ENCODE measurements at places on chromosomes 4 and X.

DNA sequence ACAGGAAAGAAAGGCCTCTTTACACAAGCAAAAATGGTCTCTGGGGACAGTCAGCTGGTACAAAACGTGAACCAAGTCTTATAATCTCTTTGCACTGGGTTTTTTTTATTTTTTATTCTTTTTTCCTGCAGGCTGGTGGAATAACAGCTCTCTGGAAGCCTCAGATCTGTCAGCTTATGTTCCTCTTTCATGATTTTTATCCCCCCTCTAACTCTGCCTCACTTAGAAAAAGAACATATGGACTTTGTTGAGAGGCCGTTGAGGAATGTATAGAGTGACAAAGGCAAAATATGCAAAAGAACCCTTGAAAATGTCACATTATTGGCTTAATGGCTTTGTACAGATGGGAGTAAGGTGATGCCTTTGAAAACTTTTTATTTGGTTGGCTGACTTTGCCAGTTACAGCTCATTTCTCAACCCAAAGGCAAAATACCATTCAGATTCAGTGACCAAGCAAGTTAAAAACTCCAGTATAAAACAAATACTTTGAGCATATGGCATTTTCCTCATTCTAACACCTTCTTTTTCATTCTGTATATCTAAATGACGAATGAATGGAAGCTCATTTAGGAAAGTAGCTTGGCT, 111.1 kb downstream of the RNF150 start:
- no peak for DNase-seq

DNA sequence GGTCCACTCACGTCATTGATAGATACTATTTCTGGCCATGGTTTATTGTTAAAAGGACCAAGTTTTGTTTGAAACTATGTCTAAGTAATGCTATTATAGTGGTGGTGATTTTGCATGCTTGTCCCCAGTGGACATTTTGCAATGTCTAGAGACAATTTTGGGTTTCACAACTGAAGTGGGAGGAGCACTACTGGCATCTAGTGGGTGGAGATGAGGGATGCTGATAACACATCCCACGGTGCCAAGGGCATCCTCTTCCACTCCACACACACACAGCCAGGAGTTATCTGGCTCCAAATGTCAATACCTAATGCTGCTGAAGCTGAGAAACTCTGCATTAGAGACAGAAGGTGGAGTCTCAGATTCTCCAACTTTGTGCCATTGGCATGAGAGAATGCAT, 131.2 kb downstream of the FRMPD4 start:
- no peak for DNase-seq

GRCh38 chr4:183335369-183335940, 13.2 kb upstream of the CLDN24 start:
- no peak for DNase-seq

DNA sequence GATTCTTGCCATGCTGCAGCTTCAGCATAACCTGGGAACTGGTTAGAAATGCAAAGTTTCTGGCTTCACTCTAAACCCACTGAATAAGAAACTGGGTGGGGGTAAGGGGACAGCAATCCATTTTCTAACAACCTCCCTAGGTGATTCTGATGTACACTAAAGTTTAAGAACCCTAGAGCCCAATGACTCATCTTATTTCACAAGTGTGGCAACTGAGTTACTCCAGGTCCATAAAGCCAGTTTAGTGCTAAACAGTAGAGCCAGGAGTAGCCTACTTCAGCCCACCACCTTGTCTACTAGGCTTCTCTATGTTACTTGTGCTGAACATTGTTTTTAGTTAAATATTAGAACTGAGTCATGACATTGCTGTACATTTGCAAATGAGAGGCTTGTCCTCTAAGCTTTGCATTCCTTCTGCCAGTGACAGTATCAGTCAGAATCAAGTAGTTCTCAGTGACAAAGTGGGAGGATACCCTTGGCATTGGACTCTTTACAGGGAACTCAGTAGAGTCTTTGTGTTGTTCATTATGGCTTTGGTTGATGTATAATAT, 518.0 kb downstream of the RPA4 start:
- DNase-seq = no peak

GRCh38 chrX:15911734-15912550, 57.3 kb upstream of the AP1S2 start:
- no peak for DNase-seq

DNA sequence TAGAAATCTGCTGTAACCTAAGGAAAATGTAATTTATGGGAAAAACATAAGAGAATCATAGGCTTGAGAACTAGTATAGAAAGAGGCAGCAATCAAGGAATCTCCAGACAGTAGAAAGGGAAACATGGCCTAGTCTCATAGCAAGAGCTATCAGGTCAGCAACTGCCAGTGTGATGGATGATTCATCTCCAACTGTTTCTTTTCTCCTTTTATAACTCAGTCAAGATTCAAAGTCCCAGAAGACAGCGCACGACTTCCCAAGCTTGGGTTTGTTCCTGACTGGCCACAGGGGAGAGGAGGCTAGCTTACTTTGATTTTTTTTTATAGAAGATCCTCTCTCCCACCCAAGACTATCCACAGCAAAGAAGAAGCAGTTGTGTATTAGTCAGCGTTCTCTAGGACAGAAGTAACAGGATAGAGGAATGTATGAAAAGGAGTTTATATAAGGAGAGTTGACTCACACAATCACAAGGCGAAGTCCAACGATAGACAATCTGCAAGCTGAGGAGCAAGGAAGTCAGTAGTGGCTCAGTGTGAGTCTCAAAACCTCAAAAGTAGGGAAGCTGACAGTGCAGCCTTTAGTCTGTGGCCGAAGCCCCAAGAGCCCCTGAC, 181.5 kb downstream of the GC start:
- DNase-seq = no peak

GRCh38 chrX:151153667-151154066, 22.7 kb upstream of the GPR50 start:
- no peak for DNase-seq

- no peak for DNase-seq
Observed at GRCh38 chr4:139020384-139020783, 4.8 kb downstream of the NOCT start.

- DNase-seq = no peak
Observed at GRCh38 chr4:159117564-159117963, 14.7 kb downstream of the RAPGEF2 start.

- DNase-seq = no peak
Observed at GRCh38 chr4:1873291-1873690, 2.1 kb downstream of the NSD2 start.

- DNase-seq = no peak
Observed at GRCh38 chrX:49042581-49043219, 457 bp downstream of the TFE3 start.

GRCh38 chr4:61485056-61485455, 284.9 kb downstream of the ADGRL3 start:
- no peak for DNase-seq

GRCh38 chr4:78214078-78214477, 157.0 kb downstream of the FRAS1 start:
- no peak for DNase-seq

- DNase-seq = peak; percentile 9
Observed at GRCh38 chrX:15761564-15762191, 23.6 kb downstream of the CA5B start.

DNA sequence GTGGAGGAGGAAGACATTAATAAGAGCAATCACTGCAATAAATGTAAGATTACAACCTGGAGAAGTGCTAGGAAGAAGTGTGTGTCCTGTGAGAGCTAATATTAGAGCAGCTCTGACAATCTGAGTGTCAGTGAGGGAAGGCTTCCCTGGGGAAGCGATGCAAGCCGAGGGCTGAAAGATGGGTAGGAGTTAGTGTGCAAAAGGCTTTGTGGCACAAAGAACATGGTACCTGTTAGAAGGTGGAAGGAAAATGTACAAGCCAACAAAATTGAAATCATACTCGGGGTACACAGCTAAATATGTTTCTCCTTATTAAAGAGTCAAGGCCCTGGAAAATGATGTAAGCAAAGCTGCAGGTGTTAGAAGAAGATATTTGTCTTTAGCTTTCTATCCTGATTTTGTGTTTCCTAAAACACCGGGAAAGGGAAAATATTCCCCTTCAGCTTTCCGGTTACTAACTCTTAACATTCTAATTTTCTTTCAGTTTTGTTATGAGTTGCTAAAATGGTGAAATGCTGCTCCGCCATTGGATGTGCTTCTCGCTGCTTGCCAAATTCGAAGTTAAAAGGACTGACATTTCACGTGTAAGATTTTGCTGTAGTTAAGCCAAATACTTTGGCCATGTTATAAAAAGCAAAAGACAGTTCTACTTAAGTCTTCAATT, 808 bp downstream of the THAP6 start:
- no peak for DNase-seq

- no peak for DNase-seq
Observed at GRCh38 chr4:77576351-77576750, 29.3 kb upstream of the CXCL13 start.

DNA sequence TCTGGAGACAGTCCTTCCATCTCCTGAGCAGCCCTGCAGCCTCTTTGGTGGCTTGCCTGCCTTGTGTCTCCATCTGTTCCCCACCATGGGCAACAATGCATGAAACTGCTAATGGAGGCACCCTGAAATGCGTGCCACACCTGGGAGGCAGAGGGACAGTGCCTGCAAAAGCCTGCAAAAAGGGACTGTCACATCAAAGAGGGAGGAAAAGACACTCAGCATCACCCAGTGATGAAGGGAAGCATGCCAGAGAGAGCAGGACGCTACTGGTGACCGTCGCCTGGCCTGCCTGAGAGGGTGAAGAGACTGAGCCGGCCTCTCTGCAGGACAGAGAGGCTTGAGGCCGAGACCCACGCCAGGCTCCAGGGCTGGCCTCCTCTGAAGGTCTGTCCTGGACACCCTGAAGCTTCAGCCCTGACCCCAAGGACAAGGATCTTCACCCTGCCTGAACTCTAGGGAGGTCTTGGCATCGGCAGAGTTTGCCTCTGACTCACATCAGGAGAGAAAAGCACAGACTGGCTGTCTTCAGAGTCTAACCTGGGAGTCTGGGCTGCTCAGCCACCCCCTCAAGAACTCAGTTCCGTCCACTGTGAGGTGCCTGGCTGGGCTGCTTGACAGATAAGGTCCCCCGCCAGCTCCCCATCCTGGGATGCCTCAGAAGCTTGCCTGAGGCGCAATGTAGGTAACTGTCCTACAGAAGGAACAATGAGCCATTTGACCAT, 8.1 kb downstream of the ACSL1 start:
- DNase-seq = no peak

DNA sequence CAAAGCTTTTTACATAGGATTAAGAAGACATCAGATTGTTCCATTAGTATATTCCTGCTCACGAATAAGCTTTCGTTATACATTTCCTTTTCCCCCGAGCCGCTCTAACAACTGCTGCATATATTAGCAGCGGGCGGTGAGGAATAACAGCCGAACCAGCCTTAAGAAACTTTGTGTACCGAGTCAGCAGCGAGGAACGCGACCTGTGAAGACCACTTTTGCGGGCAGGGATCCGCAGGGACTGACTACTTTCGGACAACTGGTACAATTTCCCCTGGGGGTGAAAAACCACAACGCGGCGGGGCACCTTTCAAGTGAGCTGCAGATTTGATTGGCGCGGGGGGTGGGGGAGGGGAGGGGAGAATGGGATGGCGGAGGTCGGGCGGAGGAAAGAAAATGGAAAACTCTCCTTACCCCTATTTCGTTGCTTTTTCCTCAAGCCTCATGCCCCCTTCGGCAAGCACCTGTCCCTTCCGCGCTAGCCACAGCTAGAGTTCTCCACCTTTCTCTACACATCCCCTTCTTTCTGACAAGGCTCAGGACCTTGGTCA, 5.9 kb upstream of the PITX2 start:
- DNase-seq = no peak

DNA sequence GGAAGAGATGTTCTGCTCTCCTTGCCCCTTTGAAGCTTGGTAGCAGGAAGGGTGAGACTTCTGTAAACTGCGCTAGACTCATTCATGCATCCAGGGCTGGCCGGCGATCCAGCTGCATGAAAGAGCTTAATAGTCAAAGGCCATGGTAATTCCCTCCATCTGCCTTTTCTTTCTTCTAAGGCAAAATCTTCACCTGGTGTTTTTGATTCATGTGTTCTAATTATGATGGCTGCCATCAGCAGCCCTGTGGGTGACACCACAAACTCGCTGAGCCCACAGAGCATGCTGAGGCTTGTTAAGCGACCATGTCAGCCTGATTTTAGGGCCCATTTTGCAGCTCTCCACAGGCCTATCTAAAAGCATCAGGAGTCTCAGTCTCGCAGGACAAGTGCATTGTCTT, 450.1 kb upstream of the TENM3 start:
- DNase-seq = no peak

DNA sequence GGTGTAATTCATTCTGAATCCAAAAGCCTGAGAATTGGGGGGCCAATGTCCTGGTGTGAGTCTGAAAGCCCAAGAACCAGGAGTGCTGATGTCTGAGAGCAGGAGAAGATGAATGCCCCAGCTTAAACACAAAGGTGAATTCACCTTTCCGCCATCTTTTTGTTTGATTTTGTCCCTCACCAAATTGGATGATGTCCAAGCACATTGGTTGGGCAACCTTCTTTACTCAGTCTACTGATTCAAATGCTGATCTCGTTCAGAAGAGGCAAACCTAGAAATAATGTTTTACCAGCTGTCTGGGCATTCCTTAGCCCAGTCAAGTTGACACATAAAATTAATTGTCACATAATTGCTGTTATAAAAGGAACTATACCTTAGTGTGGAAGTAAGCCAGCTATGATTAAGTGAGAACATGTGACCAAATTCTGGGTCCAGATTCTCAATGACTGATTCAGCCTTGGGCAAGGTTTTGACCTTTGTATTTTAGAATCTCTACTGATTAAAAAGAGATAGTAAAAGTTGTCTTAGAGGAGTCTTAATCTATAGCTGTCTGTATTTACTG, 34.5 kb upstream of the SLC4A4 start:
- no peak for DNase-seq

- no peak for DNase-seq
Observed at GRCh38 chrX:55919367-55920221, 202.0 kb downstream of the RRAGB start.

DNA sequence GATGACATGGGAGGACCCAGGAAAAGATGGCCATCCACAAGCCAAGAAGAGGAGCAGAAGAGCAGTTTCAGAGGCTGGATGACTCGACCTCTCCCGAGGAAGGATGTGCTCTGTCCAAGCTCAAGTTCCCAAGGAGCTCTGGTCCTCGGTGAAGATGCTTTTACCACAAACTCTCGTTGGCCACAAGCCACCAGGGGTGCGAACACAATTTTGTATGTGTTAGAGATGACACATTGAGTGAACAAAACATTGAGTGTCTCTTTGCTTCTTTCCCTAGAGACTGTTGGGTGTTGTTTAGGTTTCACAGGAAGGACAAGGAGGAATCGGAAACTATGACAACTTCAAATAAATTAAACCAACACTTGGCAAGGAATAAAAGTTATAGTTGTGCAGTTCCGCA, 26.3 kb downstream of the FGFBP1 start:
- DNase-seq = no peak

- DNase-seq = no peak
Observed at GRCh38 chr4:80637190-80637589, 301.7 kb downstream of the CFAP299 start.

- DNase-seq = no peak
Observed at GRCh38 chrX:134418317-134419113, 41.5 kb upstream of the HPRT1 start.

DNA sequence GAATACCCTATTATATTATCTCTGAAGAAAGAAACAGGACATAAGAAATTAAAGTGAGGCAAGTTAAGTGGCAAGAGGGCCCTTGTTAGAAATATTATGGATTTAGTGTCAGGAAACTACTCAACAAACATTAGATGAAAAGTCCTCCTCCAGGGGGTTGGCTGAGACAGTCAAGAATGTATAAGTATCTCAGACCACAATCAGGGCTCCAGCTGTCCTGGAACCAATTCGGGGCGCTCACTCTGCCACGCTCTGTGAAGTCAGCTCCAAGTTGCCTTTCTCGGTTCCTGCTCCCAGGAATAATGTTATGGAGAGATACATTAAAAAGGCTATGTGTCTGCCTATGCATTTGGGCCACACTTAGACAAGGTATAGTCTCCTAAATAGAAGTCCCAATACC, 73.3 kb downstream of the RASGEF1B start:
- no peak for DNase-seq

Measured in dorsolateral prefrontal cortex (tissue), 122 donors.